ENCODE measurements at places on chromosomes 4 and X.

GRCh38 chrX:53249408-53250042, 24.5 kb upstream of the KDM5C start:
- DNase-seq = no peak

DNA sequence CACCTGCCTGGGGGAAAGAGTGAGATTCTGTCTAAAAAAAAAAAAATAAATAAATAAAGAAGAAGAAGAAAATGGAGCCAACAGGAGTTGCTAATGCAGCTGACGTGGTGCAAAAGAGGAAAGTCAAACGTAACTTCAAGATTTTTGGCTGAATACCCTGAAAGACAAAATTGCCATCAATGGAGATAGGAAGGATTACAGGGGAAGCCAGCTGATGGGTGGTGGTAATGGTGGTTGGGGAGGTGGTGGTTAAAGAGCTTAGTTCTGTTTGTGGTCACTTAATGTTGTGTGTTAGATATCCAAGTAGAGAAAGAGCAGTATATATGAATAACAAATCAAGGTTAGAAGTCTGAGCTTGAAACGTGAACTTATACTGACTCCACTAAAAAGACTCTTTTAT, 225.4 kb downstream of the ARHGAP24 start:
- no peak for DNase-seq

- DNase-seq = no peak
Measured at GRCh38 chr4:176671532-176671931, 121.2 kb downstream of the VEGFC start.

DNA sequence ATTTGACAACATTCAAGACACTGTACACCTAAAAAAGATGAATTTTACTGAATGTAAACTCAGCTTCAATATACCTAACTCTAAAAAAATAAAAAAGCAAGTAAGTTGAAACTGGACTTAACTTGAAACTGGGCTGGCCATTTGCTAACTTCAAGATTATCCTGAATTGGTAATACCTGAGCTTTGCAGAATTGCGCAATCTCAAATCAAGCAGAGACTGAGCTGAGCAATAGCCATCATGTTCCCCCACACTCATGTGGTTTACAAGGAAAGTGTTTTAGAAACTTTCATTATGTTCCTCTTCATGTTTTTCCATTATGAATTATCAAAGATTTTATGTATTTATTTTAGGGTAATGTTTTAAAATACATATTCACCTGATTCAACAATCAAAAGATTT, 38.7 kb downstream of the ANXA5 start:
- no peak for DNase-seq
